ENCODE measurements at places on chromosomes 11 and 22.

DNA sequence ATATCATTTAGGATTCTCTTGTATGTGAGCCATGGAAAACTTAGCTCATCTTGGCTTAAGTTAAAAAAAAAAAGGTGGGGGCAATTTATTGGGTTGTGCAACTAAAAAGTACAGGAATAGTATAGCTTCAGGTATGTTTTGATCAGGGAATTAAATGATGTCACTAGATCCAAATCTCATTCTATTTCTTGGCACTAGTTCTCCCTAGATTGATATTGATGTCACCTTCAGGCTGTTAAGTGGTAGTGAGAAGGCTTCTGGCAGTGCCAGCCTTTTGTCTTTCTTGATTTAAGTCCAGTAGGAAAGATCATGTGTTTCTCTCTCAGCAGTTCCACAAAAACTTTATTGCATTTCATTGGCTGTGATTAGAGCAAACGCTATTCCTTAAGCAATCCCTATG lies 65.0 kb upstream of the ZBED5 start:
- DNase-seq, result no peak

- DNase-seq, result peak; percentile 87
Observed at GRCh38 chr11:75429902-75430713, 2.9 kb downstream of the KLHL35 start.

DNA sequence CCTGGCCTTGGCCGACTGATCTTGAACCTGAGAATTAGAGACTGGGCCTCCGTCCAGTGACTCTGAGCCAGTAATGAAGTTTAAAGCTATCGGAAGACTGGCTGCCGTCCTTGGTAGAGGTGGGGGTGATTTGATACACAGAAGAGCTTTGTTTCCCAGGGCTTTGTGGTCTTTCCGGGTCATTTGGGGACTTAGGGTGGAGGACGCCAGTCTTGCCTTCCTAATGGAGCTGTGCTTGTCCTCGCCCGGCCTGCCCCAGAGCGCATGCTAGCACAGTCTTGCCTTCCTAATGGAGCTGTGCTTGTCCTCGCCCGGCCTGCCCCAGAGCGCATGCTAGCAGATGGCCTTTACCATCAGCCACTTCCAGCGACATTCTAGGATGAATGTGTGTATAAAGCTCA lies 65.8 kb downstream of the ST3GAL4 start:
- DNase-seq, result no peak

- DNase-seq, result no peak
Observed at GRCh38 chr11:15569305-15570025, 454.7 kb downstream of the INSC start.

- no peak for DNase-seq
Observed at GRCh38 chr11:12289667-12290476, 87.5 kb upstream of the PARVA start.

DNA sequence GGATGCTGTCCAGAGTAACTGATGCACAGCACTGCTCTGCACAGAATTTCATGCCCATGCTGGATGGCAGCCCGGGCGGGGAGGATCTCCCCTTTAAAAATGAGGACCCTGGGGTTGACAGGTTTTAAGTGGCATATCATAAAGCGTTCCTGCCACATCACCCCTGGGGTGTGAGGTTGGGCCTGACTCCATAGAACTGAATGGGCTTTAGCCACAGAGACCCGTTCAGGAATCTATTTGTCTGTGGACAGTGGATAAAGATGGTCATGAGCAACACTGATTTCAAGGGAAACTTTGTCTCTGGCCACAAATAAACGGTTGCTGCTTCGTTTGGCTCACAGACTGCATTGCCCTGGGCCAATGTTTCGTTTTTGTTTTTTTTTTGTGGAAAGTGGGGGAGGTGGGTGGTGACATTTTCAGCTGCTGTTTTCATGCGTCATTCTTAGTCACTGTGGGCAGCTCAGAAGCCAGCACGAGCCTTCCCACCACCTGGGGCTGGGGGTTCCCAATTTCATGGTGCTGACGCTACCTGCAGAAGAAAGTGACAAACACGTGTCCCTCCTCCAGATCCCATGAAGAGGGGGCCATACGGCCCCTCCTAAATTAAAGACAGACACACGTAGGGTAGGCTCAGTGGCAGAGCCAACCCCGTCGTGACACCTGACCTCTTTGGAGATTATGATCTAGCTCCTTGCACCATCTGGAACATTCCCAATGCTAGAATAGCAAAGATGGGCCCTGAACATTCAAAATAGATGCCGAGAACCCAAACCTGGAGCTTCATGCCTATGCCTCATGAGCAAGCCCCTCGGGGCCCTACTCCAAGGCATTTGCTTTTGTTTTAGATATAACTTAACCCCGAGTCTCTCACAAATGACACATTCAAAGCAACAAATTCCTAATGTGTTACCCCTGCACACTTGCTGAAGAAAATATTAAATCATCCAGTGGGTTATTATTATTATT lies 54.8 kb upstream of the PHF21B start:
- DNase-seq, result no peak

DNA sequence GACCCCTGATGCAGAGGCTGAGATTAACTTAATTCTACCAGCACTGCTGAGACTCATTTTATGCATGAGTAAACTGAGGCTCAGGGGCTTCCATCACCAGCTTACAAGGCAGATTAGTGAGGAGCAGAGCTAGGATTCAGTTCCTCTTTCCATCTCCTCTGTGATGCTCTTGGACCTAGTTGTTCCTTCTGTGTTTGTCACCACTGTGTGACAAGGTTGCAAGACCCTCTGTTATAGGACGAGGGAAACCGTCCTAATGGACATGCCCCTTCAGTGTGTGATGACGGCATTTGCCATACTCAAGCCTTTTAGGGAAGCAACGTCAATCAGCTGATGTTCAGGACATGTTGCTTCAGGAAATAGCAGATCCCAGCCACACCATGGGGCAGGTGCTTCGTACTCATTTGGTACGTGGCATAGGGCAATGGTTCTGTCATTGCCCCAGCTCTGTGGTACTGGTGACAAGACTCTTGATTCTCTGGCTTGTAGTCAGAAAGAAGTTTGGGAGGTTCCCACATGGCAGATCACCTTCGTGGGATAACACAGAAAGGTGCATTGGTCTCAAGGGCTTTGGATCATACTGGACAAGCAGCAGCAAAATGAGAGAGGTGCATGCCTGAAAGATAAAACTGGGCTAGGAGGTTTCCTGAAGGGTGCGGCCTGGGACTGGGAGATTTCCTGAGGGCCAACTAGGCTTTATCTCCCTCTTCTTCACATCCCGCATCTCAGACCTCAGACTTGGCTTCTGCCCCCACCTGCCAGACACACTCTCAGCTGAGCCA lies 23.9 kb upstream of the CD44 start:
- peak; percentile 38 for DNase-seq

DNA sequence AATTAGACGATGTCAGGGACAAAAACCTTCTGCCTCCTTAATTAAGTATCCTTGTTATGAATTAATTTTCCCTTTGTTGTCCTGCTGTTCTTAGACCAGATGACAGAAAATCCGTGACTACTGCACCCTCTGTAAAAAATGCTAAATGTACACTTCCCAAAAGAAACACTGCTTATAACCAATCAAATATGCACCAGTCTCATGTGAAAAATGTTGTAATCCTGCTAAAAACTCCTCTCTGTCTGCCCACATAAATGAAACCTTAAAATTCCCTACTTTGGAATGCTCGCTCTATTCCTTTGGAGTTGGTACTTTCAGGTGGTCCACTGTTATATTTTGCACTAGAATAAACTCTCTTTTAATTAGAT lies 366.8 kb upstream of the CCDC179 start:
- DNase-seq, result no peak

- DNase-seq, result peak; percentile 46
Observed at GRCh38 chr22:27790376-27791158, 11.0 kb downstream of the MN1 start.

- DNase-seq, result no peak
Observed at GRCh38 chr11:131274233-131274632, 96.2 kb upstream of the NTM start.

DNA sequence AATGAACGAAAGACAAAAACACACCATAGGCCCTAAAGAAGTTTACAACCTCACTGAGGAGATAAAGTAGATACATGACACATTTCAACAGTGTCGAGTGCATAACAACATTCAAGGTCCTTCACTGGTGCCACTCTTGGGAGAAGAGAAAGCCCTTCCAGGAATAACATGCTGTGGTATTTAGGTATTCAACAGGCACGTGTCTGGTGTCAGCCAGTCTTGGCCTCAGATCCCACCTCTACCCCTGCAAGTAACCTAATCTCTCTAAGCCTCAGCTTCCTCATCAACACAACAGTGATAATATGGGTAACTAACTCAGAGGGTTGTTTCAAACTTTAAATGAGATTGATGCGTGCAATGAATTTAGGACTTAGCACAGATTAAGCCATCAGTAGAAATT lies 235.0 kb upstream of the ZC3H12C start:
- no peak for DNase-seq
